ENCODE measurements at places on chromosomes 11 and 22.
A peak's percentile ranks its signal among the peaks of the same experiment; 100 is the strongest.

DNA sequence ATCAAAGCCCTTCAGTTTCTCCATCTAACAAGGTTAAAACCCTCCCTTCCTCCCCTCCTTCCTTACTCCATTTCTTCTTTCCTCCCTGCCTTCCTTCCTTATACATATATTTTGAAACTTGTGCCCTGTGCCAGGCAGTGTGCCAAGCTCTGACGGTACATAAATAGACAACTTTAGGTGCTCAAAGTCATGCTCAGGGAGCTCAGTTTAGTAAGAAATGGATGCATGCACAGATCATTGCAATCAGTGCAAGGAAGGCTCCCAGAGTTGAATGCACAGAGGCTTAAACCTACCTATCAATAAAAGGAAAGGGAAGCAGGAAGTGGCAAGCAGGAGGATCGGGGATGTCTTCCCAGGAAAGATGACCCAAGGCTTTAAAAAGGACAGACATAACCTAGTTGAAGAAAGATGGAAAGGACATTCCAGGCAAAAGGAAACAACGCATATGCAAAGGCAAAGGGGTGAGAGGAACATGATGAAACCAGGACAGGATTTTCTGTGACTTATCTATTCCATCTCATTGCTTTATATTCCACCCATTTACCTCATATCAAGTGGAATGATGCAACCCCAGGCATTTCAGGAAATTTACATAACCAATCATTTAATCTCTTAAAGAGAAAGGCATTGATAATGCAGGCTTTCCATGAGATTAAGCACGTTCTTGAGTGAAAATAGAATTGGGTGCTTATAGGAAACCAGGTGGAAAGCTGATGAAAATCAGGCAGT is 13.2 kb downstream of the FZD4 start:
- DNase-seq = no peak

DNA sequence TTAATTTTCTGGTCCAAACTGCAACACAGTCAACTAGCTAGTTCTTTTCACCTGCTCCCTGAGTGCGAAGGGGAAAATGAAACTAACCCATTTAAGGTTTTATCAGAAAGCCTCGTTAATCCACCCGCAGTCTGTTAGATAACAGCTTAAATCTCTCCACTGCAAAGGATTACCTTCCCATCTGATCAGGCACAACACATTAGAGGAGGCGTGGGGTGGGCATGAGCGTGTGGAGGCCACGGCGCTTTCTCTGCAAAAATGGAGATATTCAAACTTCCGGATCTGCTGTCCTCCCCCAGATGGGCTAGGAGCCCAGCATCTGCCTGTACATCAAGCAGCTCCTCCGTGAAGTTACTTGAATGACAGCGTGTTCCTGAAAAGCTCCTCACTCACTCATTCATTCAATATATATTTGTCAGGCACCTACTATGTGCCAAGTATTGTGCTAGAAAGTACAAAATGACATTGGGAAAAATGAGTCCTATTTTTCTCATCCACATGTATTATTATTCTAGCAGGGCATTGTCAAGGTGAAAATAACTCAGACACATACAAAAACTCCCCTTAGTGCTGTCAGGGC is 13.5 kb upstream of the ANKK1 start:
- DNase-seq = no peak

DNA sequence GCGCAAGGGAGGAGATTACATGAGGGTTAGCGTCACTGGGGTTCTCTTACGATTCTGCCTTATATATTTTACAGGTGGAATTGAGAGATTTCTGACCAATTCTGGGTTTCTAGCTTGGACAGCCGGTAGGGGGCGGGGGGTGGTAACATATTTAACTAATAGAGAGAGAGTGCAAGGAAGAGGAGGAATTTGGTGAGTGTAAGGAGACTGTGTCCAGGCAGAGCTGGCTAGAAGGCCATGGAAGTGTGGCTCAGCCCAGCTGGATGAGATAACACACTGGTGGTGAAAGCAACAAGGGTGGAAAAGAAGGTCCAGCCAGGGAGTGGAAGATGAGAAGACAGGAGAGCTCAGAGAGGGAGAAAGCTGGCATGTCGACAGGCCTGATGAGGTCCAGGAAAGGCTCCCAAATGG is 56.5 kb downstream of the ST3GAL4 start:
- DNase-seq = peak; percentile 73

DNA sequence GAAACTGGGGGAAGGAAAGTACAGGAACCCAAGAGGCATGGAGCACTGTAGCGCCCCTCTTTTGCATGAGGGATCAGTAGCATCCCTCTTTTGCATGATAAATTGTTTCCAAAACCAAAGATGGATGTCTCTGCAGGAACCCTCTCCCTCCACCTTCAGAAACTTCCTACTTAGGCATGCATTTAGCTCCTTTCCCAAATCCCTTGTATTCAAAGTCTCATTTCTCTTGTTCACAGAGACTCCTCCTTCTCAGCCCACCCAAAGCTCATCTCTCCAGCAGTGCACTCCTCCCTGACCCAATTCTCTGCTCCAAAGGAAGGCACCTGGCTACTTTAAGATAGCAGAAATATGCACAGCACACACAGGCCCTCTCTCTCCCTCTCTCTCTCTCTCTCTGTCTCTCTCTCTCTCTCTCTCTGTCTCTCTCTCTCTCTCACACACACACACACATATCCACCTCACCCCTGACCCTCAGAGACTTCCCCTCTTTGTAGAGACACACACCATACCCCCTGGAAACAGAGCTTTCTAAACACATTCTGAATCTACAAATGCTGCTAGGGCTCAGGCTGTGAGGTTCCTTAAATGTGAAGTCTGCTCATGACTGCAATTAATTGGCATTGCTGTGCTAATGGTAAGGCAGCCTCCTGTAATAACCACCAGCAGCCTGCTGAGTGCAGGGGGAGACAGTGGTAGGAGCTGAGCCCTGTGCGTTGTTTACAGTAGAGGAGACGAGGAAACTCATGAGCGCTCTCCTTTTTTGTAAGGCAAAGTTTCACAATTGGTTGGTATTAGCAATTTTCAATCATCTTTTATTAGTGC is 519.6 kb downstream of the NTM start:
- DNase-seq = no peak
